NCI-H2029 treated with DMSO at 0.1 percent for 48 hours (cell line): ENCODE measurements at places on chromosomes 1 and 21.

GRCh38 chr1:229031061-229031460 is 239.8 kb upstream of the RAB4A start:
- no peak for DNase-seq

DNA sequence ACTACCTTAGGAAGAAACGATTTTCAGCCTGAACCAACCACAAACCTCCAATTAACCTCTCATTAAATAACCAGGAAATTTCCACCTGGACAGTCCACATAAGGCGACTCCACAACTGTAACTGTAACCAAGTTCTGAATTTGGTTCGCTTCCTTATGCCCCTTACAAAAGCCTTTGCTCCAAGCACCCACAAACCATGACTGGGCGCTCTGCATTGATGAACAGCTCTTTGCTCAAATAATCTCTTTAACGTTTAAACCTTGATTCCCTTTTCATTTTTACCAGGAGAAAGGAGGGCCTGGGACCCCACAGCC is 38.2 kb upstream of the ZNF124 start:
- DNase-seq = no peak

DNA sequence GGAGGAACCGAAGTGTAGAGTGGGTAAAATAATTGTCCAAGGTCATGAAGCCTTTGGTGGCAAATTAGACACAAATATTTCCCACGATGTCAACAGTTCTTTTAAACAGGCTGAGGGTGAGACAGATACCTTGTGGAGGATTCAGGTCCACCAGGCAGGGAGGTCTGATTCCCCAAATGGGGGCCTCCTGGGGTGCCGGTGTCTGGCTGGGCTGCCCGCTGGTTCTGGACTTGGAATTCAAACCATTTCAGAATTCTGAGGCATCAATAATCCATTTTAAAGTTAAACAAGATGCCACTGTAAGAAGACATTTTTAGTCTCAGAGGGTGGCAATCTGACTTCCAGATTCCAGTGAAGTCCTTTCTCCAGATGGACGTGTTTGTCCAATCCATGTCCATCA is 15.5 kb downstream of the KCNA10 start:
- no peak for DNase-seq

- no peak for DNase-seq
Measured at GRCh38 chr1:111934106-111934852, 55.2 kb downstream of the KCND3 start.

GRCh38 chr1:90402893-90403849 is 313.9 kb downstream of the BARHL2 start:
- DNase-seq = no peak

GRCh38 chr1:2474933-2475371 is 1.1 kb upstream of the PLCH2 start:
- DNase-seq = no peak

- no peak for DNase-seq
Measured at GRCh38 chr1:228488818-228489674, 1.9 kb downstream of the RNF187 start.

GRCh38 chr1:14742181-14742980 is 143.9 kb downstream of the KAZN start:
- peak; percentile 29 for DNase-seq

- no peak for DNase-seq
Measured at GRCh38 chr1:78501203-78501602, 10.4 kb downstream of the PTGFR start.

DNA sequence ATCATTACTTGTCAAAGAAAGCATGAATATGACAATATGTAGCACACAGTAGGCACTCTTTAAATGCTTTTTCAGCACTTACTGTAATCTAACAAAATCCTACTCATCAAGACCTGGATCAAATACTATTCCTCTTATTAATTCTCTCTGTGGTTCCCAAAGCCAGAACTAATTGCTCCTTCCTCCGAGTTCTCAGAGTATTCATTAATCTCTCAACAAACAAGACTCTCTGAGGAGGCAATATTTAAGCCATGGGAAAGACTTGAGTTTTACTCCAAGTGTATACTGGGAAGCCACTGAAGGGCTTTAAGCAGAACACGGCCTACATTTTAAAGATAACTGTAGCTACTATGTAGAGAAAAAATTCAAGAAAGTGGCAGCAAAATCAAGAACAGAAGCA is 79.7 kb downstream of the ENAH start:
- DNase-seq = no peak

- no peak for DNase-seq
Measured at GRCh38 chr1:56396581-56396980, 182.8 kb downstream of the PLPP3 start.

- no peak for DNase-seq
Measured at GRCh38 chr21:33987461-33987860, 71.9 kb upstream of the ATP5PO start.

DNA sequence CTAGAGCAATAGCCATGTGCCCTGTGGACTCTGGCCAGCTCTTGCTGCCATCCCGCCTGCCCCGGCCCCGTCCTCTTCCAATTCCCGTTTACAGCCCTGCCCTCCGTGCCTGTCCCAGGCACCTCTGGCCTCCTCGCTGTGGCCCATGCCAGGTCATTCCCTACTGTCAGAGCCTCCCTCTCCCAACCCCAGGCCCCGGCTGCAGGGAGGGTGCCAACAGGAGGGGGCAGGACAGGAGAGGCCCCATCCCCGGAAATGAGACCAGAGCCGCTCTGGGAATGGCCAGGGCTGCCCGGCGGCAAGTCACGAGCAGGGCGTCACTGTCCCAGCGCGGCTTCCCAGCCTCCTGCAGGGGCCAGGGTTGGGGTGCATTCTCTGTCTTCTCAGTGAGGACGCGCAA is 23.5 kb upstream of the TSPEAR start:
- DNase-seq = no peak
